ENCODE measurements at places on chromosomes 12 and 14.

DNA sequence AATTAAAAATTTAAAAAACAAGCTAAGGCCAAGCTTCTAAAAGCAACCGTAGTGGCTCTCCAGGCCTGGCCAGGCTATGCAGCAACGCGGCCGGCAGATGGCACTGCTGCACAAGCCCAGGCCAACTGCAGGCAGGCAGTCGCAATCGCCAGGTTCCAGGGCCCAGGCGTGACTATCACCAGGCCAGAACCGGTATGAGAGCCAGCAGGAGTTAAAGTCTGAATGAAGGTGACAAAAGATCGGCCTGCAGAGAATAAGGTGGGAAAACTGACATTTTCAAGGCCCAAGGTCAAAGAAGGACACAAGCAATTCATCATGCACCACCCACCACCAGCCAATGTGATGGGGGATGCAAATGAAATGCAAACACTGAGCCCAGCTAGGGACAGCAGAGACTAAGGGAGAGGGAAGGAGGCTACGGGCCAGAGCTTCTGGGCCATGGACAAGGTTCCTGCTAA is 43.6 kb upstream of the ANO2 start:
- DNase-seq: peak; percentile 55

- no peak for DNase-seq
These were observed 32.4 kb downstream of the ADCK1 start for GRCh38 chr14:77832297-77832696.

GRCh38 chr12:110403146-110403975 is at the start of gene ANAPC7:
TSS of gene ANAPC7 (minus strand) at chr12:110403708. CDS start at chr12:110403627, 81 bp downstream.
- peak; percentile 63 for DNase-seq

DNA sequence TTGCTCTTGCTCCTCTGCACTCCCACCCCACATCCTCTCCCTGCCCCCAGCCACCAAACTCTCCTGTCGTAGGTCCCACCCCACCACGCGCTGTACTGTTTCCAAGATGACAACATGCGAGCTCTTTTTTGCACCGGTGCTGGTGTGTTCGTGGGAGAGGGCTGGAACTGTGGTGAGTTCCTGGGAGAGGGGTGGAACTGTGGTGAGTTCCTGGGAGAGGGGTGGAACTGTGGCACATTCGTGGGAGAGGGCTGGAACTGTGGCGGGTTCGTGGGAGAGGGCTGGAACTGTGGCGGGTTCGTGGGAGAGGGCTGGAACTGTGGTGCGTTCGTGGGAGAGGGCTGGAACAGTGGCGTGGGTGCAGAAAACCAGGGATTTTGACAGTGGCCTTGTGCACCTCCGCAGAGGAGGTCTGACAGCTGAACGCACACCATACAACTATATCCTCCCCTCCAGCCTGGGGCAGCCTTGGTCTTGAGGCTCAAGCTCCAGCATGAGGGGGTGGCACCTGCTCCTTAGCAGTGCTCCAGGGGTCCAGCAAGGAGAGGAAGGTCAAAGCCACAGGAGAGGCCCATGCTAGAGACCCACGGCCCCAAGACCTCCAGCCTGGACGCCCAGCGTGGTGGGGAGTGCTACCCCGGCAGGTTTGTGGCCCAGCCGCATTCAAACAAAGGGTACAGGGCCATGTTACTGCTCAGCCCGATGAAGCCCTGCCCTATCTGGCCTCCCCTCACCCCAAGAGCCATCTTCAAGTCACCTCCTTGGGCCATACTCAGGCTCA is 50.1 kb downstream of the ACTN1 start:
- DNase-seq: no peak

DNA sequence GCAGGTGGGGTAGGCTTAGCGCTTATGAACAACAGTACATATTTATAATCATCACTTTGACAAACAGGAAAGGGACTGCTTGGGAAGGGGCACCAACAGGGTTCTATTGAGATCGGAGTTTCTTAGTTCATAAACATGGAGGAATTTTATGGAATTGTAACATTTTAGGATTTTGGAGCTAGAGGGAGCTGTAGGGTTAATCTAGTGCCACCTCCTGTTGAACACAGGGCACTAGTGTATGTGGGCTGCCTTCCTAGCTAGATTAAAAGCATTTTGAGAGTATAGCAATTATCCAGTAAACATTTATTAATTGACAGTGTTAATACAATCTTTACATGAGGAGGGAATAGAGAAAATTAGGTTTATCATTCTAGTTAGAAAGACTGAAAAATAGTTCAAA is 23.1 kb upstream of the TBC1D30 start:
- DNase-seq: no peak

GRCh38 chr12:128388461-128389000 is 121.6 kb downstream of the TMEM132C start:
- no peak for DNase-seq

DNA sequence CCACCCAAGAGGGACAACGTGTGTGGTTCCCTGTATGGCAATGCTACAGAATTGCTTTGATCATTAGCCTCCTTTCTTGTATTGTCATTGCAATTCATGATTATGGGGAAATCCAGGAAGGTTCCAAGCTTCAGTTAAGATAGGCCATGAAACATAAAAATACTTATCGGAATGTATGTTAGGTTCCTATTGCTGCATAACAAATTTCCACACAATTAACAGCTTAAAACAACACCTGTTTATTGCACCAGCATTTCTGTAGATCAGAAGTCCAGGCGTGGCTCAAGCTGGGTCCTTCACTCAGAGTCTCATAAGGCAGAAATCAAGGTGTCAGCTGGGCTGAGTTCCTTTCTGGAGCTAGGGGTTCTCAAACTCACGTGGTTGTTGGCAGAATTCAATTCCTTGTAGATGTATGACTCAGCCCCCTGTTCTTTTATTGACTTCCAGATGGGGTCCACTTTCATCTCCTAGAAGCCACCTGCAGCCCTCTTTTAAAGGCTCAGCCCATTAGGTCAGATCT is 365.6 kb upstream of the TMPO start:
- no peak for DNase-seq

DNA sequence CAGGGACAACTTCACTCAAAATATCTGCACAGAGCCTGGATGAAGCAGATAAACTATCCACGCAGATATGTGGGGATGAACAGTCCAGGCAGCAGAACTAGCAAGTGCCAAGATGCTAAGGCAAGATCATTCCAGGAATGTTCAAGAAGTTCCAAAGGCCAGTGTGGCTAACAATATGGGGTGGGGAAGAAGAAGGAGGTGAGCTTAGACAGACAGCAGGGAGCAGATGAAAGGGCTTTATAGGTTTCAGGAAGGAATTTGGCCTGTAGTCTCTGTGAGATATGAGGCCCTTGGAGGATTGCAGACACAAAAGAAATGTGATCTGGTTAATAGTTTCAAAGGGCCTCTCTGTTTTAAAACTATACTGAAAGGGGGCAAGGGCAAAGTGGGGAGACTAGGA is 63.5 kb upstream of the PPM1H start:
- DNase-seq: no peak

GRCh38 chr12:26113181-26113654 is 11.6 kb downstream of the BHLHE41 start:
- DNase-seq: no peak

GRCh38 chr12:113077057-113077858 is 20.7 kb downstream of the DTX1 start:
- DNase-seq: no peak

GRCh38 chr12:780750-781379 is 28.5 kb downstream of the WNK1 start:
- no peak for DNase-seq

- no peak for DNase-seq
These were observed 138.5 kb upstream of the SYT1 start for GRCh38 chr12:78725951-78726580.

- no peak for DNase-seq
These were observed 78.8 kb downstream of the PAPOLA start for GRCh38 chr14:96581026-96581425.

GRCh38 chr12:105343836-105344235 is 13.3 kb downstream of the C12orf75 start:
- DNase-seq: no peak

- no peak for DNase-seq
These were observed 65.4 kb downstream of the ACSM4 start for GRCh38 chr12:7369274-7369729.

Measured in activated CD4-positive, CD25-positive, alpha-beta regulatory T cell (primary cell).